ENCODE measurements at places on chromosomes 1 and 21.
A peak's percentile ranks its signal among the peaks of the same experiment; 100 is the strongest.

- DNase-seq, result peak; percentile 55
Measured at GRCh38 chr1:48109390-48110013, 112.3 kb upstream of the TRABD2B start.

- no peak for DNase-seq
Measured at GRCh38 chr21:25501462-25501861, 105.8 kb downstream of the MRPL39 start.

GRCh38 chr1:46522184-46522968 lies 29.1 kb downstream of the KNCN start:
- no peak for DNase-seq

DNA sequence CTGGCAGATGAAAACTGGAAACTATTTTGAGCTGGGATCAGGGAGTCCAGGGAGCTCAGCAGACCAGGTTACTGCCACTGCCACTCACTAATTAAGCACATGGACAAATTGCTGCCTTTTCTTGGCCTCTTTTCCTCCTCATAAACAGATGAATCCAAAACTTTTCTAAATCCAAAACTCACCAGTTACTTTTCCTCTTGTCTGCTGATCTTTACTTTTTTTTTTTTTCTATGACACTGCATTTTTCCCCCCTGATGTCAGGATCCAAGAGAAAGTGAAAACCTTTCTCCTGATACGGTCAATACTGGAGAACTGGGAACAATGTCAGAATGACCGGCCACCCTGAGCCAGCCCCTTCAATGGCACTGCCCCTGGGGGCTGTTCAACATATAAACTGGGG lies 405.8 kb downstream of the DUSP10 start:
- no peak for DNase-seq

DNA sequence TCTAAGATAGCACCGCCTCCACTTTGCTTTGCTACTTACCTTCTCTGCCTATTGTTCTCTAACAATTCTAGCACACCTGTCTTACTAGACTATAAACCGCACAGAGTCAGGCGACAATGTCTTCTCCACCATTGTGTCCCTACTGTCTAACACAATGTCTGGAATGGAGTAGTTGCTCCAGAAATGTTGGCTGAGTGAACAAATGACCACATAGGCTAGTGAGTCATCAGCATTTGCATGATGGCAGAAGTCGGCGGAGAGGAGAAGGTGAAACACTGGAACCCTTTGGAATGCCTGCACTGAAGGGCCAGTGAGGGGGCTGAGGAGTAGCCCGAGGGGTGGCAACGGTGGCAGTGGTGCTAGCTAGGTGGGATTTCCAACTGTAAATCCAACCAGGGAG lies 14.0 kb upstream of the PABPC4 start:
- no peak for DNase-seq

DNA sequence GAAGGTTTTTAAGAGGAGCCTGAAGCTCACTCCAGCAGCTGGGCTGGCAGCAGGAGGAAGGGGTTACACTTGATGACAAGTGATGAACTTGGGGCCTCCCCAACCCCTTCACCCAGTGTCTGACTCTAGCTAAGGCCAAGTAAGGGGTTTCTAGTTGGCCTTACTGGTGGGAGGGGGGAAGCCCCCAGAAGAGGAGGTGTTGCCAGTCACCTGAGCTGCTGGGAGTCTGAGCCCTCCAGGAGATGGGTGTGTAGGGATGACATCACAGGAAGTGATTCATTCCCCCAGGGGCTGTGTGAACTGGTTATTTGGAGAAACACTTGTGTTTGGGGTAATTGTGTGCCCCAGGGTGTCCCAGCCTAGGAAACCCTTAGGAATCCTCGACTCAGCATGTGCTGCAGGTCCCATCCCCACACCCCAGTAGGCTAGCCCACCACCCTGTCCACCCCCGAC lies 3.1 kb downstream of the PADI1 start:
- DNase-seq, result no peak

DNA sequence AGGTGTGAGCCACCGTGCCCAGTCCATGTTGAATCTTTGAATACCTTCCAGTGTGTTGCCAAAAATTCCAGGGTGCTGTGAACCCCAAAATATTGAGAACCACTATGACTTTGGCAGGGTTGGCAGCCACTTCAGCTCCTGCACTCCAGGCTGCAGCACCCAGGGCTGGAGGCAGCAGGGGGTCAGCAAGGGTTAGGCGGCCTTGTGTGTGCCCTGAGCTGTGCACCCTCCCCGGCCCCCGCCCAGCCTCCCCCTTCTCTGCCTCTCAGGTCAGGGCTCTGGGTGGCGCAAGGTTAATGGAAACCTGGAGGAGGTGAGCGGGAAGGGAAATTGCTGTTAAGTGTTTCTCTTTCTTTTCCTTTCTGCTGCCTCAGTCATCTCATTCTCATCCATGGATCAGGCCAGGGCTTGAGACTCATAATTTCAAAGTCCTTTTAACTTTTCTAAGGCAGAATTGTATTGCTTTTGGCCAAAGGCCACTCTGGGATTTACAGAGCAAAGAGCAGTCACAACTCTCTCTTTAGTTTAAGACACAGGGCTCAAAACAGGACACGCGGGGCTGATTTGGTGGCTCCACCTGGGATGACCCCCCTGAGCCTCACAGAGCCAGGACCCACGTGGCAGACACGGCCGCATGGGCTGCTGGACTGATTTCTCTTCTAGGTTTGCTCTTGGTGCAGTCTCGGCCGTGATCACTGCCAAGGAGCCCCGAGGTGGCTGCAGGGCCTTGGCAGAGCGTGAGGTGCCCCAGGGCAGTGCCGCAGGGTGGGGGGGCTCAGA lies 212.3 kb downstream of the PTPRU start:
- DNase-seq, result no peak

- no peak for DNase-seq
Measured at GRCh38 chr1:37879865-37880264, 20.5 kb upstream of the MTF1 start.

DNA sequence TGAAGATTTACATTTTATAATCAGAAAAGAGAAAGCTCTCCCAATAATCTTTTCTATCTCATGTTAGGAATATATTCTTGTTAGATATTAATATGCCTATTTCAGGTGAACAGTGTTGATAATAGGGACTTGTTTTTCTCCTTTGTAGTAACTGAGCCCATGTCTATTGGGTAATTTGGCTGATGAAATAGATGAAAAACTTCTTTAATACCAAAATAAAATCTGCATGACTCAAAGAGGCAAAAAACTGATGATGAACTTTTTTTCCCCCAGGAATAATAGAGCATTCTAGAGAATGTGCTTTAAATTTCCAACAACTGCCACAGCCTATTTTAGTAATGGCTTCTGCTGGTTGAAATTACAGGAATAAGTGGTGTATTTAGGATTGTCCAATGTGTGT lies 178.9 kb upstream of the GREM2 start:
- no peak for DNase-seq

DNA sequence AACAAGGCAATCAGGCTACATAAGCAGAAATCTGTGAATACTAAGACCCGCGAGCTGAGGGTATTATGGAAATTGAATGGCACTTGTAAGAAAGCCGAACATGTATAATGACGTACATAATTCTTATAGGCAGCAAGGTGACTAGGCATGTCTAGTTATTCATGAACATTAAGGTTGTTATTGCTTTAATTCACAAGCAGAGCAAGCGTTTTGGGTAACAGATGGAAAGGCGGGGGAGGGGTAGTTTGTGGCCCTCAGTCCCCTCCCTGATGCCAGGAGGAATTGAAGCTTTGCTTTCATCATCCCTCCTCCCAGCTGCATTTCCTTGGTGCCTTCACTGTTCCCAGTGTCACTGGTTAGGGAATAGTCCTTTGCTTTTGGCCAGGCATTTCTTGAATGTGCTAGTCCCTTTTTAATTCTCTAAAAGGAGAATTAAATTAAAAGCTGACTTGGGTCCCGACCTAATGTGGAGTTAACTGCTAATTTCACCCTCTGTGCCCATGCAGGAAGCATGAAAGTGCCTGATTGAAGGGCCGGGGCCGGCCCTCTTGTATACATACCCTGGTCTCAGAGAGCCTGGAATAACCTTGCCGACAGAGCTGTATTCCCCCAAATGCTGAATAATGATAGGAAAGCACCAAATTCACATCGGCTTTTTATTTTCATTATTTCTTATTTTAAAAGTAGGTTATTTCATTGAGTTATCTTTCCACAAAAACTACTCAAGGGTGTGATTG lies 42.5 kb downstream of the RYR2 start:
- DNase-seq, result no peak

DNA sequence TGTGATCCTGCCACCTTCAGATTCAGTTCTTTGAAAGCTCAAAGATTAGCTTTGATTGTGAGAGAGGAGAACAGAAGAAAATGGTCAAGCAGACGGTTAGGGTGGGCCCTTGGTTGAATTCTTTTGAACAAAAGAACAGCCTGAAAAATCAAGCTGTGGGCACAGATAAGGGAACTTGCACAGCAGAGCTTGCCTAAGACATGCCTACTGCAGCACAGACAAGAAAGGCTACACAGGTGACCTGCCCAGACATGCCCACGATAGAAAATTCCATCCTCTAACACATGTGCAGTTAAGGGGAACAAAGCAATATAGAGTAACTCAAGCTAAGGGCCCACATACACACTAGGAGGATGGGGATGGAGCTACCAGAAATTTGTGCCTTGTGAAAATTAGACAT lies 512.5 kb upstream of the LRRC7 start:
- no peak for DNase-seq

DNA sequence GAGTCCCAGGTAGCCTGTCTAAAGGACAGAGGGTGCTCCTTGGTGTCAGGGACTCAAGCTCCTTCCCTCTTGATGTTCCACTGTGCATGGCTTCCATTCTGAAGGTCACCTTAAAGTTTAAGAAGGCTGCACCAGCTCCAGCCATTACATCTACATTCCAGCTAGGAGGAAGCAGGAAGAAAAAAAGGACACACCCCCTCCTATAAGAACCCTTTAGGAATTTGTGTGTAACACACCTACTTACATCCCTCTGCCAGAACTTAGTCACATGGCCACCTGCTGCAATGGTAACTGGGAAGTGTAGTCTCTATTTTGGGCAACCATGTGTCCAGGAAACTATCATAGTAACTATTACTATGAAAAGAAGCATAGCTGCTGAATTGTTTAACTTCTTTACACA lies 161.6 kb upstream of the KLHDC7A start:
- no peak for DNase-seq

DNA sequence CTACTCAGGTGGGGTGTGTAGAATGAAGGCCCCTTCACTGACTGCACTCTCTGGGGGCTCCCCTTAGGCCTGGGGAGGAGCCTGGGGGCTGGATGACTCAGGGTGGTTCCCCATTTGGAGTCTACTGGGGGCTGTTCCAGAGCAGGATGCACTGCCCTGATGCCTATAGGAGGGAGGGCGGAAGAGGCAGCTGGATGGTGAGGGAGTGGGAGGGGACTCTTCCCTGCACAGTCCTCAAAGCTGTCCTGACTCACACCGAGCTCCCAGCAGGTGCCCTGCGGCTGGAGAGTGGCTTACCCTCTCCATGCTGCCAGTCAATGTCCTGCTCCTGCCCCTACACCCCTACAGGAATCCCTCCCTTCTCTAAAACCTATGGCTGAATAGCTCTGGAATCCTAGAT lies 204.4 kb downstream of the TRABD2B start:
- DNase-seq, result no peak

GRCh38 chr1:82646888-82647287 lies 846.2 kb downstream of the ADGRL2 start:
- no peak for DNase-seq

GRCh38 chr1:200883118-200883517 lies 10.3 kb downstream of the GPR25 start:
- DNase-seq, result no peak

- DNase-seq, result peak; percentile 31
Measured at GRCh38 chr1:84504580-84505492, 1.4 kb upstream of the SPATA1 start.

GRCh38 chr1:72917920-72918319 lies 635.6 kb upstream of the NEGR1 start:
- DNase-seq, result no peak

DNA sequence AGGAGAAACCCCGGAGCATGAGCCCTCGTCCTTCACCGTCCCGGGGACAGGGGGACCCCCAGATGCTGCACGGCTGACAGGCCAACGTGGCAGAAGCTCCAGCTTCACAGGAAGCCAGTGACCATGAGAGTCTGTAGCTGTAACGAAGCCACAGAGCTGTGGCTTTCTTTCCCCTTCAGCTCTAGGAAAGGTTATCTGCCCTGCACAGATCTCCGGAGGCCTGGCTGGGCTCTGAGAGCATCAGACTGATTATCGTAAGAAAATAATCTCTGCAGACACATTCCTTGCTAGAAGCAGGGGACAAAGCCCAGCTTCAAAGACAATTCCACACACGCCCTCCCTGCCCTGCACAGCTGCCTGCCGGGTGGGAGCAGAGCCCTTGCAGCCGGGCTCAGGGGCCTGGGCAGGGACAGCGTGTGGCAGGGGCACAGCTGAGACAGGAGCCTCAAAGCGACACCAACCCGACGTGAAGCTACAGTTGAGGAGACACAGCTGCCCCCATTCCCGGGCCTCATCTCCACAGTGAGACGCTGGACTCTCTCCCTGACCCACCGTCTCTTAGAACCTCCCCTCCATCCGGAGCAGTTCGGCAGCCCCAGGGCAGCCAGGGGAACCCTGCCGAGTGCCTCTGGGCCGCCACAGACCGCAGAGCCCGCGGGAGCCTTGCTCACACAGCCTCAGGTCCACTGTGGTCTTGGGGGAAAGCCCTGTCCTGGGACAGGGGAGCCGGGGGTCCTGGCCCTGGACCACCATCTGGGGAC lies 30.6 kb downstream of the POFUT2 start:
- no peak for DNase-seq

DNA sequence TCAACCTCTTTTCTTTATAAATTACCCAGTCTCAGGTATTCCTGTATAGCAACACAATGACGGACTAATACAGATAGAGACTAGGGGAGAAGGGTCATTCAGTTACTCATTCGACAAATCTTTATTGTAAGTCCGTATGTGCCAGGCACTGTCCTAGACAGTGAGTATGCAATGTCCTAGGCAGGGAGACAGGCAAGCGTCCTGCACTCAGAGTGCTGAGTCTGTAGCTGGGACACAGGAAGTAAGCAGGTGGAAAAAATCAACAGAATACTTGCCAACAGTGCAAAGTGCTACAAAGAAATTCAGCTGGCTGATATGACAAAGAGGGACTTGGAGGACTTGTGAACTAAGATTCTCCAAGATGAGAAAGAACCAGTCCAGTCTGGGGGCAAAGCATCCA lies 92.2 kb upstream of the ZBTB40 start:
- DNase-seq, result no peak

GRCh38 chr21:15079269-15079668 lies 14.5 kb upstream of the NRIP1 start:
- no peak for DNase-seq

DNA sequence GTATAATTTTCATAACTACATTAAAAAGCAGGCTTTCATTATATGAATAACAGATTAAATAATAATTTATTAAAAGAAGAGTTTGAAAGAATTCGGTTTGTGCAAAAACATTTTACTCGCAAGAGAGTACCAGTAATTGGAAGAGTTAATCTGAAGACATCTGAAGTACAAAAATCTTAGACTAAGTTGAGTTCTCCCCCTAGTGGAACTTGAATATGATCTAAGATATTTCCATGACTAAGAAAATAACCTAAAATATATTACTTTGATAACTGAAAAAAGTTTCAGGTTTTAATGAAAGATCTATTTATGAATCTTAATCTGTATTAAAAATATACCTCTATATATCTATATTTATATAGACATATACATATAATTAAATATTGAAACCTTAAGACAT lies 112.5 kb upstream of the GFI1 start:
- no peak for DNase-seq
